ENCODE measurements at places on chromosomes 12 and 14.

GRCh38 chr12:132719141-132719953 is 8.7 kb downstream of the PGAM5 start:
- DNase-seq: no peak

DNA sequence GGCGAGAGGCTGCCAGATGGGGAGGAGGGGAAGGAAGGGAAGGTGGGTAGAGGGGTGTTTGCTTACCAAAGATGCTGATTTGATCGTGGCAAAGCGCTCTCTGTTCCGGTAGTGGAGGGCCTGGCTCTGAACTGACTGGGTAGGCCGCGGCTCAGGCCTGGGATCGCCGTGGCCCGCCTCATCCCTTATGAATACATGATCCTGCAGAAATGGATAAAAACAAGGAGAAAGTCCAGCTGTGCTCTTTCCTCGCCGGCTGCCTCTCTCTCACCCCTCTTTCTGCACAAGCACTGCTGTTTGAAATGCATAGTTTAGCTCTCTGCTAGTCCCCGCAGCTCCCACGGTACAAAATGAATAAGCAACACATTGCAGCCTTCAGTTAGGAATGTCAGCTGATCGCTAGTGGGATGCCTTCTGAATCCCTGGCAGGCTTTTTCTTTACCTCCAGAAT is 53.8 kb downstream of the PEBP1 start:
- DNase-seq: no peak

DNA sequence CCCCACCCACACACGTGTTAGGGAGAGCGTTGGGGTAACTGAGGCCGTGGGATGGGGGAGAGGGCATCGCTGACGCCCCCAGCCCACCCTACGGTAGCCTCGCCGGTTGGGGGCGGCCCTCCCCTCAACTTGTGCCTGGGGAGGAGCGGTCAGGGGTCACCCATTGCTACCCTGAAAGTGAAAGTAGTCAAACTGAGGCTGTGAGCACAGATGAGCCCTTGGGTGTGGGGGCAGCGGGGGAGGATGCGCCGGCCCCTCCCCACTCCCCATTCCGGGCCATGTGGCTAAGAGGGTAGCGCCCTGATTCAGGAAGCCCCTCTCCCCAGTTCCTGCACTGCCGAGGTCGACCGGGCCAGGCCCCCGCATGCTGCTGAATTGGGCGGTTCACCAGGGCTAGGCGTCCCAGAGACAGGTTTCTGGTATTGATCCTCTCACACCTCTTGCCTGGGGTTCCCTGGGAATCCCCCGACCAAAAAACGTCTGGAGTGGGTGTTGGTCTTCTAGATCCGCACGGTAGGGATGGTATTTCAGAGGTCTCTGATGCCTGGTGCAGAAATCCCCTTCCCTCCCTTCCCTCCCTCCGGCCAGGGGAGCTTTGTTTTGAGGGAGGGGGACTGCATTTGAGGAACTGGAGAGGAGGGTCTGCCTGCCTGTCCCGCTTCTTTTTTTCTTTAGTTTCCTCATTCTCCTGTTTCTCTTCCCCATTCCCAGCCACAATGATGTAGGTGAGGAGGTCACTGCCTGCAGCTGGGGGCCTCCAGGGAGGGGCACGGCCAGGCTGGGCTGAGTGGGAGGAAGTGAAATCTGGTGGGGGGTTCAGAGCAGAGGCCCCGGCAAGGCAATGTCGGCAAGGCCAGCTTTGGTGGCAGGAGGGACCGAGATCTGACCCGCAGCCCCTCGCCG is 1.0 kb downstream of the SH2B3 start:
- DNase-seq: no peak

DNA sequence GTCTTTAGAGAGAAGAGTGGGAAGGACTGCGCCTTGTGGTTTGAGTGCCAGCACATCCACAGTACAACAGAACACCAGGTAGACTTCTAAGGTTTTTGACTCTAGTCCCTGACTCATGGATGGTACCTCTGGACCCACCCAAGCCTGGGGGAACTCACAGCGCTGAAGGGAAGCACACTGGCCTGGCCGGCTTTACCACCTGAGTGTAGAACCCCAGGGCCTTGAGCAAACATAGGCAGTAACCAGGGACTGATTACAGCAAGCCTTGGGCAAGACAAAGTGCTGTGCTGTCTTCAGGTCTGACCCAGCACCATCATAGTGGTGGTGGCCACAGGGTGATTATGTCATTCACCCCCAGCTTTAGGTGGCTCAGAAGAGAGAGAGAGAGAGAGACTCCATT is 17.2 kb downstream of the EML5 start:
- DNase-seq: no peak

- DNase-seq: no peak
Measured at GRCh38 chr14:65312859-65313258, 99.7 kb upstream of the FUT8 start.

DNA sequence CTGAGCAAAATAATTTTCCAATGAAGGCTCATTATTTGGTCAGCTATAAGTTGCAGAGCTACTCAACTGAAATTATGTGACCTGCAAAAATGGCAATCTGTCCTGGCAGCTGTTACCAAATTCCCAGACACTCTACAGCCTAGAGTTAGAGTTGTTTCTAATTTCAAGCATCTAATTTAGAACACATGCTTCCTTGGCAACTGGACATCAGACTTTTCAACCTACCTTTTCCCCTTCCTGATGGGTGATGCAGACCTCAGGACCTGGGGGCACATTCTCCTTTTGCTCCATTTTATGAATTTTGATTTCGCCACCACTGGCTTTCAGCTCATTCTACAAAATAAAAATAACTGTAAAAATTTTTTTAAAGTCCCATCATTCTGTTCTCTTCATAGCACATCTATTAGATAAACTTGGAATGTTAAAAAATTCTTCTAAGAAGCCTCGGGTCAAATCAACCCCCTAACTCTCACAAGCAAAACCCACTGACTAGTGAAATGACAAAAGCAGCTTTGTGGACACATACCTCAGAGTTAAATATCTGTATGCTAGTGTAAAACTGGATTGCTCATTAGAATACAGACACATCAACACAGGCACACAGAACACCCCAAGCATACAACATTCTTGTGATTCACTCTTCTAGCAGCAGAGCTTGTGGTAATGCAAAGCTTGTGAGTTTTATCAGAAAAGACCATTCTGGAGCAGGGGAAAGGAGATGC is 33.5 kb upstream of the CERS5 start:
- DNase-seq: no peak

DNA sequence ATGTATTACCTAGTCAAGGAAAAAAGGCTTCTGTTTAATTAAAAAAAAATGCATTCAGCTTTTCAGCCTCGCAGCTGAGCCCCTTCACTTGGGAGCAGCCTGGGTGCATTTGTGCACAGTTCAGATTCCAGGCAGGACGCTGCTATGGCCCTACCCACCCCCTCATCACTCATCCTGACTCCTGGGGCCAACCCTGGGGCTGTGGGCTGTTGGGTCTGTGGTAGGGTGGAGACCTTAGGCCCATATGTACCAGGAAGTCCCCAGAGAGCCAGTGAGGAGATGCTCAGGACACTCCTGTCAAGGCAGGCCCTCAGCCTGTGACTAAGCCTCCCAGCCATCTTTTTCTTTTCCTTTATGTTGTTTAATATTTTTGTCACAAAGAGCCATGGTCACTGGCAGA is 9.3 kb upstream of the CDCA4 start:
- DNase-seq: no peak

DNA sequence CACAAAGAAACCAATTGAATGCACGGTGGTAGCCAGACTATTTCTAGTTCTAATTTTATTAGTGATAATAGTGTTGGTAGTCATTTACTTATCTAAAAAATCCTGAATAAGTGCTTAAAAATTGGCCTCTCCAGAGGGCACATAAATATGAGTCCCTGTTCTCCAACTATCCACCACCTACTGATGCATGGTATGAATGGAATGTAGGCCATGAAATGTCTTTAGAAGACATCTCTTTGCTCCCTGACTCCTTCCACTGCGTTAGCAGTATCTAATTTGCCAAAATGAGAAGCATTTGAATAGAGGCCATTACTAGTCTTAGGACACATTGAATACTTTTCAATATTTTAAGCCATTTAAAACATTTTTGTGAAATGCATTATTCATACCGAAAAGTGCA is 261.7 kb downstream of the LRFN5 start:
- no peak for DNase-seq

DNA sequence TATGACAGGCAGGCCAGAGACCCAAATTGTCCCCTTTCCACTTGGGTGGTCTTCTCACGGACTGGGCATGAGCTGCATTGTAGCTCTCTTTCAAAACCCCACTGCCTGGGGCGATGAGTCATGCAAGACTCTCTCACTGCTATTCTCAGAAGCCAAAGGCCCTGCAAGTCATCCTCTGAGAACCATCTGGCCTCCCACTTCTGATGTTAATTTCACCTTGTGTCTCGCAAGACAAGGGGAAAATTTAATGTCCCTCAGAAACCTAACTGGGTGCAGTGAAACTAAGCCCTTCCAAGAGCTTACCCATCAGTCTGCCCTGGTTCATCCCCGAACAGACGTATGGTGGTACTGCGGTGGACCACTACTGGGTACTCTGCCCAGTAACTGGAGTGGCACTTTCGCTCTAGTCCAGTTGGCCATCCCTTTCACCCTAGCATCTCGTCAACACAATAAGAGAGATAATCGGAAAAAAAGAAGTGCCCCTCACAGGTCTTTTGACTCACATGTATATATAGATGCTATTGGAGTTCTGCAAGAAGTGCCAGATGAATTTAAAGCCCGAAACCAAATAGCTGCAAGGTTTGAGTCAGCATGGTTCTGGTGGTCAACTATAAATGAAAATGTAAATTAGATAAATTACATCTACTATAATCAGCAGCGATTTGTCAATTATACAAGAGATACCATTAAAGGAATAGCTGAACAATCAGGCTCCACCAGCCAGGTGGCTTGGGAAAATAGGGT is 31.3 kb upstream of the LALBA start:
- no peak for DNase-seq

GRCh38 chr14:50233951-50234250 is 2.5 kb upstream of the SOS2 start:
- no peak for DNase-seq

- peak; percentile 97 for DNase-seq
Measured at GRCh38 chr14:73058224-73058921, at the start of gene RBM25. Gene RBM25 (plus strand): TSS chr14:73058534. CDS start chr14:73071642, 13,108 bp downstream.

DNA sequence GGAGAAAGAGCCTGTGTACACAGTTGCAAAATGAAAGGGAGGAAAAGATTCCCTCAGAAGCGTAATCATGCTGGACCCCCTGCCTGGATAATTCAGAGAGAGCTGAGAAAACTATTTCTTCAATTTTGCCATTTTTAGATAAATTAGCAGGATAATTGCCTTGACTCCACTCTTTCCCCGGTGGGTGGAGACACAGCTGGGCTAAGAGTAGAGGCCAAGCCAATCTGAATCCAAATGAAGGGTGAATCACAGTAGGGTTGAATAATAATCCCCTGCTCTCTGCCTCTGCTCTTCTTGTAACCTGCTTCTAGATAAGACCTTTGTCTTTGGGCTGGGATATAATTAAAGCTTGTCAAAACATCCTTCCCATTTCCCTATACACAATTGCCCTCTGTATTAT is 150.1 kb downstream of the CAPZA3 start:
- no peak for DNase-seq

DNA sequence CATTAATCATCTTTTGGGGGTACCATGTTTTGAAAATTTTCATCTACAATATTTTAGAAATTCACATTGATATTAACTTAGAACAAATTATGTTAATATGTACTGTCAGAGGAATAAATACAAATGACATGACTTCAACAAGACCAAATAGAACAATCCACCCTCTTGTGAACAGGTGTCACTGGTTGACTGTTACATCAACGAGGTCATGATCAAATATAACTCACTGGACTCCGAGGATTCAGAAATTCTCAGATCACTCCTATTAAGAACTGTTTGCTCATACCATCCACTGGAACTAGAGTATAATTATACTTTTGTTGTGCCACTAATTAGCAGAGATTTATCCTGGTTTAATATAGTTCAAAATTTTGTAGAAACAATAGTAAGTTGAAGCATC is 318.8 kb downstream of the PRKD1 start:
- DNase-seq: no peak

DNA sequence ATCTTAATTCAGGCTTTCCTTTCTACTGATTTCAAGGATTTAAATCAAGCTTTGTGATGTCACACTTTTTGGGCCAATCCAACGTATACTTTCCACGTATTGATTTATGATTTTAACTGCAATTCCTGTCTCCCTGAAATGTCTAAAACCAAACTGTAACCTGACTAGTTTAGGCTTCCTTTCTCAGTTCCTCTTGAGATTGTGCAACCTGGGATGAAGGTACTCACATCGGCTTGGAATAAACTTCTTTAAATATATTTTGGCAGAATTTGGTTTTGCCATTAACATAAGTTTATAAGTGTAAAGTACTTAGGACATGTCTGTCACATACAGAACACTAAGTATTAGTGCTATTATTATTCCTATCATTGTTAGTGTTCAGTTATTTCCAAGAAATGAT is 224.6 kb downstream of the CRADD start:
- DNase-seq: no peak

DNA sequence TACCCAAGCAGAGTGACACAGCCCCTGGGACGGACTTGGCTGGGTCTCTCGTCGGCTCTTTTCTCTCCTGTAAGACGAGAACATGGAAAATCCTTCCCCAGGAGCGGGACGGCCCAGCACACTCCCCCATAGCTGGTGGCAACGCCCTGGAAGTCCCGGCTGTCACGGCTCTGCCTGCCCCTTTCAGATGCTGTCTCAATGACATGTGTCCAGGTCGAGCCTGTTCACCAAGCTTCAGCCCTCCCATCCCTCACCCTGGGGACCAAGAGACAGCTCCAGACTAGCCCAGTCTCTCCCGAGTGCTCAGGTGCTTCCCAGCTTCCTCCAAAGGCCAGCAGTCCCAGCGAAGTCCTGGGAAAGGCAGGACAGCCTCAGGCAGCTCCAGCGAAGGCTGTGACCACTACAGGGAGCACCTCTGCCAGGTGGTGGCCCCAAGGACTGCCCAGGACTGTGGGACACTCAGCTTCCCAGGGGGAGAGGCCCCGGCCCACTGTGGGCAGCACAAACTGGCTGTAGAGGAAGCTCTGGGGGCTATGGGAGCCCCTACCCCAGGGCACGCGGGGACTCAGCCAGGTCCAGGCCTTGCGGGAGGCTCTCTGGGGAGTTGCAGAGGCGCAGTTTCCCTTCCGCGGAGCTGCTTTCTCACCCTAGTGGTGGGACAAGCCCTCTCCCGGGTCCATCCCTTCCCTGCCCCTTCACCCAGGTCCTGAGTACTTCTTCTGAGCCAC is 33.6 kb downstream of the TNFAIP2 start:
- no peak for DNase-seq

- DNase-seq: no peak
Measured at GRCh38 chr12:94755598-94755997, 105.2 kb upstream of the TMCC3 start.

- no peak for DNase-seq
Measured at GRCh38 chr12:119338593-119339363, 4.2 kb downstream of the CCDC60 start.

DNA sequence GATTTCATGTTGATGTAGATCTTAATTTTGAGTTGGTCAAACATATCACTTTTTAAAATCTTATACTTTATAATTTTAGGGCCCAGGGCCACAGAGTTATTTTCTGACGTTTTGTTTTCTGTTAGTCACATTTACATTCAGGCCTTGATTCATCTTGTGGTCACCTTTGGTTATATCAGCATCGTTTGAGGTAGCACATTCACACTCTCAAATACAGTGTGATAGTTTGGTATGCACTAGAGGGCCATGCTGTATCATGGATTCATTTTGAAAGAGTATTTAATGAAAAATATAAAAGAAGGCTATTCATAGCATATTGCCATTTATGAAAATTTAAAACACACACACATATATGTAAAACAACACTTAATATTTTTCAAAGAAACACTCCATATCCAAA is 274.6 kb downstream of the RAD51B start:
- no peak for DNase-seq

- no peak for DNase-seq
Measured at GRCh38 chr12:15488481-15488880, 166.2 kb downstream of the PTPRO start.

GRCh38 chr14:36524220-36524837 is 4.3 kb upstream of the NKX2-1 start:
- no peak for DNase-seq

Data from pulmonary artery endothelial cell (primary cell).